SK-N-MC (cell line): ENCODE measurements at places on chromosomes 5 and 9.

DNA sequence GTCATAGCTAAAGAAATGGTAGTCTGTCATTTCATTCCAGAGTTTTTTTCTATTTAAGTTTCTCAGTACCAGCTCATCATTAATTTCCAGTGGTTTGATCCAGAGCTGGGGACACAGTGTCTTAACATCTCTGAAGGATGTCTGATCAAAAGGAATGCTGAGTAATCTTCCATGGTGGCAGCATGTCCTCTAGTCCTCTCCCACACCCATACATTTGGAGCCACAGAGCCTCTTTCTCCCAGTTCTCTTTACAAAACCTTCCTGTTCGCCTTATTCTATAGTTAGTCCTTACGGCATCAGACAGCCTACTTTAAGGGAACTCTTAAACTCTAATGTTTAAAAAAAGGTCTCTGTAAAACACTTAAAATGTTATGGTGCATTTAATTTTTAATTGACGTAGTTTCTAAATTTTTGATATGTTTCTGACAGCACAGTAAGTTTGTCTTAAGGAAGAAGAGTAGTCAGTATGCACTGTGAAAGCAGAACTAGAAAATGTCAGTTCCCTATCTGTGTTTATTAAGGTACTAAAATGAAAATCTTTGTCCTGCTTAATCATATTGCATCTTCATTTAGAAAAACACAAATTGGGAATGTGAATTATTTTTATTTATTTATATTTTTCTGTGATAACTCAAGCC, 96.8 kb downstream of the INIP start:
- no peak for DNase-seq

DNA sequence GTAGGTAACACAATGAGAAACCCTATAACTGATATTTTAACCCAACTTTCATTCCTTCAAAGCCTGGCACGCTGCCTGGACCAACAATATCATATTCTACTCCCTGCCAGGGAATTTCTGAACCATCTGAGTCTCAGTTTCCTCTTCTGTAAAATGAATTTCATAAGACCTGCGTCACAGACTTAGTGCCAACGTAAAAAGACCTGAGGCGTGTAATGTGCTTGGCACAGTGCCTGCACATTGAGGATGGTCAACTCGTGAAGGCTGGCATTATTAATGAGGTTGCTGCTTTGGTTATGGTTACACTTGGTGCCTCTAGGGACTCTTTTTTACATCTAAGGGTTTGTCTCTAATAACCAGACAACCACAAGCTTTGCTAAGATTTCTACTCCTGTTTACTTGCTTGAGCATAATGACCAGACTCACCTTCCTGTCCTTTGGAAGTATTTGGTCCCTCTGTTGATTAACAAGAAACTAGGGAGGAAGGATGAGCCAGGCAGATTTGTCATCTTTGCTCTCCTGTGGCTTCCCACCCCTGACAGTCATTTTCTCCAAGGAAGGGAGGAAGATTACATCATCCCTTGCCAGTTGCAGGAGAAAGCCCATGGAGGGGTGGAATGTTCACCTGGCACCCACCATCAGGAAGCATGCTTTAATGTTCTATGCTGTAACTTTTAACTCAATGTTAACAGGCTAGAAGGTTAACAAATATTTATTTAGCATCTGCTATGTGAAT, 79.0 kb downstream of the PAPPA start:
- DNase-seq = no peak

DNA sequence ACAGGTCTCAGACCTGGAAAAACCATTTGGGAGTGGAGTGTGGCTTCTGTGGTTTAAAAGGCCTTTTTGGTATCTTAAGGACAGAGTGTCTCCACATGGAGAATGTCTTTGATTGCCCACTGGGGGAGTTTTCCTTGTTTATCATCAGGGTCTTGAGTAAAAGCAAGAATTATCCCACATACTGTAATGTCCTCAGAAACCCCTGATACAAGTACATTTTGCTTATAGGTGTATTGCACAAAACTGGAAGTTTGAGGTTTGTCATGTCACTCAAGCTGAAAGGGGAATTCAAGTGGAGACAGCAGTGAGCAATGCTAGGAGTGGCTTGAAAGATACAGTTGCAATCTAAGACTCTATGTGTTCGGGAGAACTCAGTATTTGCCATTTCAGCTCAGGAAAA, 62.7 kb upstream of the GRAMD2B start:
- no peak for DNase-seq

- no peak for DNase-seq
Observed at GRCh38 chr9:93965830-93966577, 10.8 kb upstream of the BARX1 start.

GRCh38 chr5:71703941-71704340, 15.1 kb upstream of the CARTPT start:
- DNase-seq = no peak

- DNase-seq = no peak
Observed at GRCh38 chr9:136117291-136117915, 1.3 kb downstream of the TMEM250 start.

DNA sequence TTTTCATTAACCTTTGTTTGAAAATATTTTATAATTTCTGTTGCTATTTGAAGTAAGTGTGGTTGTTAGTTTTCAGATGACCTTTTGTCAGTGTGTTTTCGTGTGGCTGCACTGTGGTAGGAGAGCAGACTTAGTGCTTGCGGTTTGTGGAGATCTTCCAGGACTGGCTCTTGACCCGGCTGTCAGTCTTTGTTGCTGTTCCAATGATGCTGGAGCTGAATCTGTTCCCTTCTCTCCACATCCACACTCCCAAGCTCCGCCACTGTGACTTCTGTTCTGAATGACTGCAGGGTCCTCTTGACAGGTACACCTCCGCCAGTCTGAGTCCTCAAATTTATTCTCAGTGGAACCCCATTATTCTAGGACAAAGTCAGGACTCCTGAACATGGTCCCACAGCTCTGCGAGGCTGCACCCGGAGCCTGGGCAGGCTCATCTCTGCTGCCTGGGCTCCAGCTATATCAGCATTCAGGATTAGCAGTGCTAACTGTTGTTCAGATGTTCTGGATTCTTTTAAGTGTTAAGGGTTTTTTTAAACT, 126.0 kb downstream of the WNK2 start:
- DNase-seq = no peak

- no peak for DNase-seq
Observed at GRCh38 chr9:80632041-80632440, 1057.3 kb downstream of the TLE1 start.

DNA sequence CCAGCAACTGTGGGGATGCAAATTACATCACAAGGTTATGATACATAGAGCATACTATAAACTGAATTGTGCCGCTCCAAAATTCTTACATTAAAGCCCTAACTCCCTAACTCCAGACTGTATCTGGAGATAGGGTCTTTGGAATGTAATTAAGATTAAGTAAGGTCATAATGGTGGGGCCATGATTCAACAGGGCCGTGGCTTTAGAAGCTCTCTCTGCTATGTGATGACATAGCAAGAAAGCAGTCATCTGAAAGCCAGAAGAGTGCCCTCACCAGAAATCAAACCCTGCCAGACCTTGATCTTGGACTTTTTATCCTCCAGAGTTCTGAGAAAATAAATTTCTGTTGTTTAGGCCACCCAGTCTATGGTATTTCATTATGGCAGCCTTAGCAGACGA, 123.9 kb downstream of the FBXL17 start:
- no peak for DNase-seq

DNA sequence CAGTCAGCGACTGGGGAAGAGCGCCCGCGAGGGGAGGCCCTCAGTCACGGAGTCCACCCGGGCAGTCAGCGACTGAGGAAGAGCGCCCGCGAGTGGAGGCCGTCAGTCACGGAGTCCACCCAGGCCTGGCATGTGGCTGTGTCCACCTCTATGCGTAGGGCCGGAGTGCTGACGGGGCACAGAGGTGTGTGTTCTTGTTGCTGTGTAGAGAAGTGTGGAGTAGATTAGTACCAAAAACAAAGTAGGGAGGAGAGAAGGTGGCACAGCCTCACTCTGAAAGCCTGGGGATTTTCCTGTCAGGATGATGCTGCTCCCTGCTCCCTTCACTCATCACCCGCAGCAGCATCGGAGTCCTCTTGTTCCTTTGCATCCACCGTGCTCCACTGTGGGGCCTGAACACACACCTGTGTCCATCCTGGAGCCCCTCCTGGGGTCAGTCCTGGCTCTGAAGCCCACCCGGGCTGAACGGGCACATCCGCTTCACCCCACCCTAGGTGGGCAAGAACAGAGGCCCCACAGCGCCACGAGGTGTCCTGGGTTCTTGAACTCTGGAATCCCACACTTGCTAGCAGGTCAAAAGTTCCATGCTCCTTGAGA, 37.9 kb downstream of the AHRR start:
- no peak for DNase-seq

- no peak for DNase-seq
Observed at GRCh38 chr9:127801955-127802575, 617 bp upstream of the FPGS start.

DNA sequence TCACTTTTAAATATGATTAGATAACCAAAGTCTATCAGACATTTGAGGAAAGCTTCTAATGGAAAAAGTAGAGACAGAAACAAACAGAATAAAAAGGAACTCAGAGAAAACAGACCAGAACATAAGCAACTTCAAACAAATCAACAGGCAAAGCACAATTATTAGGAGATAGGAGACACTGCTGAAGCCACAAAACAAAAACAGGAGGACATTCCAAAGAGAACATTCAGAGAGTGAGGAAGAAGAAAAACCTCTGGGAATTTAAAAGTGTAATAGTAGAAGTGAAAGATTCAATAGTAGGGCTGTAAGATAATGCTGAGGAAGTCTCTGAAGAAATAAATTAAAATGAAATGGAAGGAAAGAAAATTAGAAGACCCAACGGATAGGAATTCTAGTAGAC, 83.2 kb upstream of the TBCA start:
- no peak for DNase-seq

DNA sequence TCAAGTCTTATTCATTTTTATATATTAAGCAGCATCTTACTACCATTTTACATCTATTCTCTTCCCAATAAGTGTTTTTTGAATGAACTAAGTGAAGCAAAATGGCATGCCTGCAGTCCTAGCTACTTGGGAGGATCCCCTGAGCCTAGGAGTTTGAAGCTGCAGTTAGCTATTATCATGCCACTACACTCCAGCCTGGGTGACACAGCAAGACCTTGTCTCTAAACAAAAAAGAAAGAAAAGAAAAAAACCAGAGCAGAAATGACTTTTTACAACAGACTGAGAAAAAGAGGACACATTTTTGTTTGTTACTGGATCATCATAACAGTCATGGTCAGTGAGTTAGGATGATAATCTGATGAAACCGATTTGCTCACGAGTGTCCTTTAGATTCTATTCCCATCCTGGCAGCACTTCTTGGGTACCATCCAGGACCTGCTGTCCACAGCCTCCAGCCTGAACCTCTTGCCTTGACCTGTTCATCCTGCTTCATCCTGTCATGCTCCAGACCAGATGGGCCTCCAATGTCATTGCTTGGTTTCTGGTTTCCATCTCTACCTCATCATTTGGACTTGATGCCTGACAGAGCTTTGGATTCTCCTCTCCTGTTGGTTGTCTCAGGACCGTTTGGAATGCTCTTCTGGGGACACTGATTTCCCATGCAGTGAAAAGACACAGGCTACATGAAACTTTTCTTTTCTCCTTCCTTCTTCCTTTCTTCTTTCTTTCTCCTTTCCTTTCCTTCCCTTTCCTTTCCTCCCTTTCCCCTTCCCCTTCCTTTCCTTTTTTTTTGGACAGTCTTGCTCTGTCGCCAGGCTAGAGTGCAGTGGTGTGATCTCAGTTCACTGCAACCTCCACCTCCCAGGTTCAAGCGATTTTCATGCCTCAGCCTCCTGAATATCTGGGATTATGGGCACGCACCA, 50.1 kb upstream of the GLRX start:
- no peak for DNase-seq

DNA sequence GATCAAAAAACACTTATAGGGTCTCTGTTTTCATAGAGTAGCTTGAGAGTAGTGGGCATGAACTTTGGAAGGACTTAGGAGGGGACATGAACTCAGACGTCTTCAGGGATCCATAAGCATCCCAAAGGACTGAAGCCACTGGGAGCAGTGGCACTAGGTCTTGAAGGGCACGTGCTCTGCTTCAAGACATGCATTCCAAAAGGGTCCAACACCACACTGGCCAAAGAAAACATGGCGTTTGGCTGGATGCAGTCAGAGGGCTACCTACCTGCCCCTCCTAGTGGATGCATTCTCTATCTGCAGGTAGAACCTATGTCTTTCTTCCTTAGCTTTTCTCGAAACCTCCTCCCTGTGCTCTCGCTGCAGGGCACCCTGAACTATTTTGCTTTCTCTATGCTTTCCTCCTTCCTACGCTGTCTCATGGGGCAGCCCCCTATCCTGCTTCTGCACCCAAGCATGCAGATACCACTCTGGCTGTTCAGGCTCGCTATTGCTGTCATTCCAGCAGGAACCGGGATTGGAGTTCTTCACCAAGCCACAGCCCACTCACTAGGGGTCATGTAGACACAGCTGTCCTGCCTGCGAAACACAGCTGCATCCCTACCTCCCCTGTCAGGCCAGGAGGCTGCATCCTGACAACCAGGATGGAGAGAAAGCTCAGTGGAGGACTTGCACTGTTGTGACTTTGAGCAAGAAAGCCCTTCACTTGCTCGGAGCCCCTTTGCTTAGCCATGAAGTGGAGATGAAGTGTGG, 11.9 kb downstream of the FAM240B start:
- no peak for DNase-seq

- DNase-seq = no peak
Observed at GRCh38 chr9:122875523-122875922, 29.6 kb downstream of the RC3H2 start.

- no peak for DNase-seq
Observed at GRCh38 chr5:110925398-110925797, 146.1 kb upstream of the TSLP start.

GRCh38 chr5:17796757-17797396, 162.6 kb downstream of the TAF11L14 start:
- DNase-seq = no peak

- no peak for DNase-seq
Observed at GRCh38 chr9:84997472-84997871, 327.9 kb downstream of the NTRK2 start.

DNA sequence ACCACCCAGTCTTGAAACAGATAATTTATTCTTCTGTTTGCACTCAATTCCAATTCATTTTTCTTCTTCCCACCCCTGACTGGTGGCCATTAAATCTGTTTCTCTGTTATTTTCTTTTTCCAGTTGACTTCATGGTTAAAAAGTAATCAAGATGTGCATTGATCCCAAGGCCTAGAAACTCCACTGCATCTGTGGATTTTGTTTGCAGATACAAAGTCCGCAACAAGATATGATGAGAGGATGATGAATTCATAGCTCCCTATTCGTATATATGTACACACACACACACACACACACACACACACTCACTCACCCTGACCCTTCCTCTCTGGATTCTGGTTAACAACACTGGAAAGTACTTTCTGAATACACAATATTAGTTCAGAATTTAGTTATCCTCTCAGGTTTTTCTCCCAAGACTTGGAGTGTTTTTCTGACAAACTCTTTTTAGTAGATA, 52.4 kb downstream of the CD180 start:
- no peak for DNase-seq

- DNase-seq = no peak
Observed at GRCh38 chr9:85603936-85604335, 137.8 kb downstream of the AGTPBP1 start.

- DNase-seq = no peak
Observed at GRCh38 chr9:69151506-69151905, 22.6 kb upstream of the TJP2 start.
